ENCODE measurements at places on chromosomes 5 and 9.

DNA sequence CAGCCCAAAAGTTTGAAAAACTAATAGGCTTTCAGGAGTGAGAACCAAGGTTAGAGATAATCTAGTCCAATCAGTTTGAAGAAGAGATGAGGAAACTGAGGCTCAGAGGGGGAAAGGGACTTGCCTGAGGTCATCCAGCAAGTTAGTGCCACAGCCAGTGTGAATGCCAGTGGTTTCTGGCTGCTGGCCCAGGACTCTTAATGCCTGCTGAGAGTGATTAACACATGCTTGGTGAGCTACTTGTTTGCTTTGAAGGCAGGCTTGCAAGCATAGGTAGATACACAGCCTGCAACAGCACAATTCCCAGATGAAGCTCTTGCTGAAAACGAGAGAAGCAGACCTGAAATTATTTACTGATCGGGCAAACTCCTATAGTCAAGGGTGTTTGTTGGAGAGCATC, 591.6 kb upstream of the SGCD start:
- DNase-seq = no peak

GRCh38 chr9:94056442-94056974, 27.8 kb upstream of the PTPDC1 start:
- DNase-seq = no peak

DNA sequence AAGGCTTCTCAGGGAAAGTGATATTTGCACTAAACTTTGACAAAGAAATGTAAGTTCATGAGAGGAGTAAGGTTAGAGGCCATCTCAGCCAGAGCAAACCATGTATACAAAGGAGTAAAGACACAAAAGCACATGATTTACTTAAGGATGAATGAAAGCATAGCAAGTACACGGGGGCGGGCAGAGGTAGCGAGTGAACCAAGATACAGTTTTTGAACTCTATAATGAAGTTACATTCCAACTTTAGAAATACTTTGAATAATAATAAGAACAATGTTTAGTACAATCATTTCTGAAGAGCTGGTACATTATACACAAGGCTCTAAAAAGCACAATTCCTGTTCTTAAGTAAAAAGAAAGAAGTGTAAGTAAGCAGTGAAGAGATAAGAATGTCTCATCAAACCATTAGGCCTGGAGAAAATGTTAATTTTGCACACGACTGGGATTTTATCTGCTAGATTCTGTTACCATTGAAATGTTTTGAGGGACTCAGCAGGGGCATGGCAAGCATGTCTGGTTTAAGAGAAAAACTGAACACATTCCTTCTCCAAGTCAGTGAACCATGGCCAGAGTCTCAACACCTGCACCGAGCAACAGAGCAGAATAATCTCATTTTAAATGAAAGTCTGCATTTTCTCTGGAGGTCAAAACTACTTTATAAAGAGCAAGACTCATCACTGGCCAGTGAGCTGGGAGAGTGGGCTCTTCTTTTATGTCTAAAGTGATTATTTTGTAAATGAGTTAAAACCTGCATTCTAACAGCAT, 147.6 kb upstream of the TRPM3 start:
- no peak for DNase-seq

- no peak for DNase-seq
Measured at GRCh38 chr5:55063220-55063863, 39.1 kb upstream of the GZMA start.

DNA sequence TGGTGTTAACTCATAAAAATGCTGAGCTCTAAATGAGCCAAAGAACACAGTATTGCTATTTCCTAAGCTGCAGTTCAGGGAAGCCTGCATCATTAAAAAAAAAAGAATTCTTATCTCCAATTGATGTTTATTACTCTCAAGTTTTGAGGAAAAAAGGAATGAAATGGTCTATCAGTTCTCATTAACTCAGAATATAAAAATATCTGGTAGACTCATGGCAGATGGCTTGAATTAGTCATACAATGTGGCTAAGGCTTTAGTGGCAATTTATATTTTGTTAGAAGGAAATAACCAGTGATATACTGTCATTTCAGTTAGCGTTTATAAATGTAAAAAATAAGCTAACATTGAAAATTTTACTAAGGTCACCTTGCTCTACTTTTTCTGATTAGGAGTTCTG, 1403.4 kb upstream of the C9orf72 start:
- DNase-seq = peak; percentile 62

GRCh38 chr9:95218773-95219172, 98.7 kb downstream of the FANCC start:
- no peak for DNase-seq

DNA sequence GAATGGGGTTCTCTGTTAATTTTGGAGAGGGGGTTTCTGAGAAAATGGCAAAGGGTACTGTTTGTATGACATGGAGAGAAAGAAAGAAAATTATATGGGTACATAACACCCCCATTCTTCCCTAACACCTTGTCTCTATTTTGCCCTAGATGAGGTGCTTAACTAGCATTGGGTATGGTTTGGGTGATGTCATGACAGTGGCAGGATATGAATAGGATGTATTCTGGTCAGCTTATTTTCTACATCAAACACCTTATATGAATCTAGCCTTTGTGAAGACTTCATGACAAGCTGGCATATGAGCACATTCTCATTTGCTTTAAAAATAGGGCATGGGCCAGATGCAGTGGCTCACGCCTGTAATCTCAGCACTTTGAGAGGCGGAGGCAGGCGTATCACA, 58.6 kb downstream of the LNPEP start:
- DNase-seq = no peak

GRCh38 chr5:180155365-180155926, 53.6 kb downstream of the RASGEF1C start:
- DNase-seq = no peak

DNA sequence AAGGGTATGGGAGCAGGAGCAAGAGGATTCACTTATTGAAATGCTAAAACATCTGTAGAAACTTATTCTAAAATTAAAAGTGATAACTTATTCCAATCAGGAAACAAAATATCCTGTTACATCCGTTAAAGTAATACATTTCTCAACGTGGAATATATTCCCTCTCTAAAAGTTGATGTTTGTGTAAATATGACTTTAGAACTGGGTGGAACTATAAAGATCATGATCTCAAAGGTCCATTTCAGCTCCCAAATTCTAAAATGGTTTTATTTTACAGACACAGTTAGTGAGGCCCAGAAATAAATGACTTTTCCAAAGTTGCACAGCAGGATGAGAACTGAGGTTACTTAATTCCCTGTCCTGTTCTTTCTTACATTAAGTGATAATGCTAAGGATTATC, 21.1 kb downstream of the ISOC1 start:
- DNase-seq = no peak

DNA sequence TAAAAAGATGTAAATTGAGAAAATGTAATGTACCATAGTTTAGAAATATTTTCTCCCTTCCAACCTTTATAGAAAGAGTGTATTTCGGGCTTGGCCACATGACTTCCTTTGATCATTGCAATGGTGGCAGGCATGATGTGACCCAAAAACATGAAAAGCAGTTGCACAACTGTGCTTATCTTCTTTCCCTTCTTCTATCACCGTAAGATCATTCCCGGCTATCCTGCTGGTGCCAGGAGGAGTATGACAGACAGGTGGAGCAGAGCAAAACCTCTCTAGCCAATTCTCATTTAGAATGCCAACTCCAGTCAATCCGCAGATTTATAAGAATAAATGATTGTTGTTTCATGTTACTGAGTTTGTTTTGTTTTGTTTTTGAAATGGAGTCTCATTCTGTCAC, 10.6 kb upstream of the TESK1 start:
- no peak for DNase-seq

DNA sequence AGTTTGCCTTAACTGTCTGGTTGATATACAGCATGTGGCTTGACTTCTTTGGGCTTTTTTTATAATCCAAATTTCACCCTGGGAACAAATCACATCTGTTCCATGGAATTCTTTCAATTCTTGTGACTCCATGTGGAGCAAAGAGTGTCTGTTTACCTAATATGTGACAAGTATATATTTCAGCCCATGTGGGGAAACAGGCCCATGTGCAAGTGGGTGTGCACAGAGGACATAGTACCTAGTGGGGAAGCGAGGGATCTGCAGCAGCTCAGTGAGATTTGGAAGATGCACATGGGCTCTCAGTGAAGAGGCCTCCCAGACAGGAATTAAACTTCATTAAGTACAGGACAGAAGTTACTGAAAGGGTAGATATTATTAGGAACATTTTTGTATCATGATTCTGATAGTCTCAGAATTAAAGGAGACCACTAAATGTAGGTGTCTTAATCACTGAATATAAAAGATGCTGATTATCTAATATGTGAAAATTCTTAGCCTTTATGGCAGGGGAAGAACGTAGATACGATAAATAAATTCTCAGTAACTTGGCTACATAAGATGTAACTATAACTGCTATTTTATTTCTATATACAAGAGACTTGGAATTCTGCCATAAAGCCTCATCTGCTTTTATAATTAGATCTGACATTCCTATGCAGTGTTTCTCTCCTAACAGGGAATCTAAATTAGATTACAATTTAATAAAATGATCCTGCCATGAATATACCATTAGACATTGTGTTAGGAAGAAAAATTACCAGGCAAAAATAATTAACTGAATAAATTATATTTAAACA, 181.2 kb downstream of the SLC12A2 start:
- DNase-seq = no peak
